ENCODE measurements at places on chromosomes 2 and 18.

DNA sequence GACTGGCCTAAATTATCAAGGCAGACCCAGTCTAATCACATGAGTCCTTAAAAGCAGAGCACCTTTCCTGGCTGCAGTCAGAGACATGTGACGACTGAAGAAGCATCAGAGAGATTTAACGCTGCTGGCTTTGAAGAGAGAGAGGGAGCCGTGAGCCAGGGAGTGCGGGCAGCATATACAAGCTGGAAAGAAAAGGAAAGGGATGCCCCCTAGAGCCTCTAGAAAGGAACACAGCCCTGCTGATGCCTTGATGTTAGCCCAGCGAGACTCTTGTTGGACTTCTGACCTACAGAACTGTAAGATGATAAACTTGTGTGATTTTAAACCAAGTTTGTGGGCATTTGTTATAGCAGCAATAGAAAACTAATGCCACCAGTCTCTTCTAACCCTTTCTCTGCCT is 58.1 kb downstream of the HEATR5B start:
- DNase-seq, result no peak

GRCh38 chr2:157784169-157784822 is 91.8 kb downstream of the ACVR1 start:
- peak; percentile 65 for DNase-seq

- no peak for DNase-seq
Observed at GRCh38 chr2:216985658-216986141, 125.8 kb upstream of the TNP1 start.

- no peak for DNase-seq
Observed at GRCh38 chr18:26511339-26512071, 36.8 kb downstream of the KCTD1 start.

DNA sequence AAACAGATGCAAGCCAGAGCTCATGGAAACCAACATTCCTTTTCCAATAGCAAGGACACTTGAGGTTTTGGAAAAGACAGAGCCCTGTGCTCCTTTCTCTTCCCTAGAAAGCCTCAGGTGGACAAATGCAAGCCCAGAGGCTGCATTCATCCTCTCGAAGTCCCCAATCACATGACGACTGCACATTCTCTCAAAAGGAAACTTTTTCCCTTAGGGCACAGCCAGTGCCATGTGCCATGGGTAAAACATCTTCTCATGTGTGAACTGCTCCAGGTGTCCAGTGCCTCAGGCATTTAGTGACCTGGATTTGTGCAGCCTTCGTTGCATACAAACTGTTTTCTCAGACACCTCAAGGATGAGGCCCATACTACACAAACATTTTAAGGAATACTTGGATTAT is 140.7 kb downstream of the LAMA1 start:
- no peak for DNase-seq

GRCh38 chr2:76128622-76129021 is 417.9 kb upstream of the GCFC2 start:
- no peak for DNase-seq

- no peak for DNase-seq
Observed at GRCh38 chr2:128286011-128286721, 32.5 kb downstream of the HS6ST1 start.

- no peak for DNase-seq
Observed at GRCh38 chr18:60893355-60894097, 439.7 kb upstream of the CDH20 start.

DNA sequence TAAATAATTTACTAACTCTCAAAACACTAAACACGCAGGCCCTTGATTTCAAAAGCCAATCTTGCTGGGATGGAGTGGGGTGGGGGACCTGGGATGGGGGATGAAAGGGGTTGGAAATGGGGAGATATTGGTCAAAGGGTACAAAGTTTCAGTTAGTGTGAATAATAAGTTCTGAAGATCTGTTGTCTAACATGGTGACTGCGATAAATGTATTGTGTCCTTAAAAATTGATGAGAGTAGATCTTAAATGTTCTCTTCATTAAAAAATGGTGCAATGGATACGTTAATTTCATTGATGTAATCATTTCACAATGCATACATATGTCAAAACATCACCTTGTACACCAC is 505 bp upstream of the ACYP2 start:
- no peak for DNase-seq
